ENCODE measurements at places on chromosomes 12 and 14. TPM values are rescaled to one million over a fixed set of nuclear protein-coding genes. Genes with fewer than 3 reads are reported as not detected.
A peak's percentile ranks its signal among the peaks of the same experiment; 100 is the strongest.

The TEX22 gene
- 0.52 TPM for total RNA-seq

The TMEM116 gene
- 29.3 TPM for total RNA-seq

The RD3L gene
- not detected for total RNA-seq

The C14orf39 gene
- 0.37 TPM for total RNA-seq

DNA sequence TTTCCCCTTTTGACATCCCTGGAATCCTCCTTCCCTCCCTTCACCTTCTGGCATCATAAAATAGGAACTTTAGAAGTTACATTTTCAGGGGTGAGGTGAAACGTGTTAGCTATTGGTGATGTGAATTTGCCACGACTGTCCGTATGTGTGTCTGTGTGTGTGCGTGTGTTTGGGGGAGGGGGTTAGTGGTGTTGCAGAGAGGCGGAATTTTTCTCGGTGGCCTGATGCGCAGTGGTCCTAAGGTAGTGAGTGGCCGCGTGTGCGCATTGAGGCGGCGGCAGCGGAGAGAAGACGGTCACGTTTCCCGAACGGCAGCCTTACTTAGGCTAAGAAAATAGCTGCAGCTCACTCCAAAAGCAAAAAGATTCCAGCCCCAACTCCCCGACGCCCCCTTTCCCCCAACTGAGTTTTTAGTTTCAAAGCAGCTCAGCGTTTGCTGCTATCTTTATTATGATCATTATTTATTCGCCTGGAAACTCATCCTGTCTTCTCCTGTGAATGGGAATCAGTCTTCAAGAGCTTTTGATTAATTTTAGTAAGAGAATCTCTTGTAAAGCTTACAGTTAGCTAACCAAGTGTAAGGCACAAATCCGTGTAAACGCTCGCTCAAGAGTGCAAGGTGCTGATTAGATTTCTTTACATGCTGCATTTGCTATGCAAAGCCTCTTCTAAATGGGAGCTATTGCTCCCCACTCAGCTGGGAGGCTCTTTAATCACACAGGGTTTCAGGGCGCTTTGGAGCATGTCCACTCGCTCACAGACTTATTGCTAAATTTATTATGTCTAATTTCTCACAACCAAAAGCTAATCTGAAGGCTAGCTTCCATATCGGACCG lies 4.7 kb downstream of the FLRT2 start:
- peak; percentile 25 for DNase-seq

DNA sequence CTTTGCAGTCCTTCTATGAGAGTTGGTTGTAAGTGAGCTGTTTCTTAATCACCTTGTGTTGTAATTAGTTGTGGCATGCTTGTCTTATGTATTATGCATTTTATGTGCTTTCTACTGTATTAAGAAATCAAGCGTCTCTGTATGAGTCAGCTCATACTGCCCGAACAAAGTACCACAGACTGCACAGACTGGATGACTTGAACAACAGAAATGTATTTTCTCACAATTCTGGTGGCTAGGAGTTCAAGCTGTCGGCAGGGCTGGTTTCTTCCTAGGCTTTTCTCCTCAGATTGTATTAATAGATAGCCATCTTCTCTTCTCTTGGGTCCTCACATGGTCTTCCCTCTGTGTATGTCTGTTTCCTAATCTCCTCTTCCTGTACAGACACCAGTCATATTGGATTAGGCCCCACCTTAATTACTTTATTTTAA lies 77.7 kb downstream of the FLRT2 start:
- peak; percentile 39 for DNase-seq

DNA sequence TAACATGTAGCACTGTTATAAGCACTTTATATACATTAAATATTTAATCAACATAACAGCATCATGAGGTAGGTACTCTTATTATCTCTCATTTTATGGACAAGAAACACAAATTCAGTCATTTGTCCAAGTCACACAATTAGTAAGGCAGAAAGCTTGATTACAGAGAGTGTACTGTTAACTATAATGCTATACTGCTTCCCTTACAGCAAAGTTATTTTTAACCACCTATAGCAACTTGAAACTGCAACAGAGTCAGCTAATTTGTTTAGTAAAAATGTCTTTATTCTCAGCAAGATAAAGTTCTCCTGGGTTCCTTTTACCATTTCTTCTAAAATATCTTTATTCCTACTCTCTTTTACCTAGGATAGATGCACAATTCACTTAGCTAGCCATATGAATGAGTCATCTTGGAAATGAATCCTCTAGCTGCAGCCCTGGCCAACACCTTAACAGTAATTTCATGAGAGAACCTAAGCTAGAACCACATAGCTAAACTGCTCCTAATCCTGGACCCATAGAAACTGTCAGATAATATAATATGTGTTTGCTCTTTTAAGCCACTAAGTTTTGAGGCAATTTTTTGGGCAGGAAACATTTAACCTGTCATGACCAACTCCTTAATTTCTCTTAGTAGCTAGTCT lies 90.2 kb upstream of the HECTD1 start:
- DNase-seq, result no peak

GRCh38 chr12:104630230-104630670 lies 173.5 kb downstream of the CHST11 start:
- DNase-seq, result no peak

DNA sequence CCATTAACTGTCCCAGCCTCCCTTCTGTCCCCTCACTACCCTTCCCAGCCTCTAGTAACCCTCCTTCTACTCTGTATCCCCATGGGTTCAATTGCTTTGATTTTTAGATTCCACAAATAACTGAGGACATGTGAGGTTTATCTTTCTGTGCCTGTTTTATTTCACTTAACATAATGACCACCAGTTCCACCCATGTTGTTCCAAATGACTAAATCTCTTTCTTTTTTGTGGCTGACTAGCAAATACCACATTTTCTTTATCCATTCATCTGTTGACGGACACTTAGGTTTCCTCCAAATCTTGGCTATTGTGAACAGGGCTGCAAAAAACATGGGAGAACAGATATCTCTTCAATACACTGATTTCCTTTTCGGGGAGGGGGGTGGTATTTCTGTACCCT lies 65.7 kb downstream of the PRKD1 start:
- no peak for DNase-seq

- DNase-seq, result no peak
Measured at GRCh38 chr14:102293781-102294180, 11.2 kb downstream of the MOK start.

DNA sequence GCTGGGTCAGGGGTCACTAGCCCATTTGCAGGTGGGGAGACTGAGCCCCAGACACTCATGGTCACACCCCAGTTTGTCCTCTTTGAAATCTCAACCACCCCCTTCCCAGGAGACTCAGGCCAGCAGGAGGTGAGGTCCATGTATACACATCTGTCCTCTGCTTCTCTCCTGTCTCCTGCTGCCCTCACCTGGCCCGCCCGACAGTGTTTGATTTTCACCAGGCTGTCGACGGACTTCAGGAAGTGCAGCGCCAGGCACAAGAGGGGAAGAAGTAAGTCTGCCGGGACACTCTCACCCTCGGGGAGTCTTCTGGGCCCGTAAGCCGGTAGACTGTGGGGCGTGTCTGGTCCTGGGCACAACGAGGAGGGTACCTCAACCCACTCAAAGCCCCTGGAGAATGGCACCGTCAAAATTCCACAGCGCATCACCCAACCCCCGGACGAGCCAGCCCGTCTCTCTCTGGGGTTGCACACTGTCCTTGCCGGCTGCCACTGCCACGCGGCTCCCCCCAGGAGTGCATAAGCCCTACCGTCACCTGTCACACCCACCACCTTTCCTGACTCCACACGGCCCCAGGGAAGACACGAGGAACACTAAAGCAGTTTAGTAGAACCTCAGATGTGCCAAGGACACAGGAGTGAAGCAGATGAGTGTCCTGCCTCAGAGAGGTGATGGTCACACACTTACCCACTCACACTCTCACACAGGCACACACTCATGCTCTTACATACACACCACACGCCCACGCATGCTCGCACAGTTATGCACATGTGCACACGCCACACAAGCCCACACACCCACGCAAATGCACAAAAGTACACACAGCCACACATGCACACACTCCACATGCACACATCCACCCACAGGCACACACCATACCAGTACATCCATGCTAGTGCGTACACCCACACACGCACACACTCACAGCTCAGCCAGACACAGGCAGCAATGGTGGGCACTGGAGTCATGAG lies 13.1 kb upstream of the SIVA1 start:
- DNase-seq, result no peak

- peak; percentile 48 for DNase-seq
Measured at GRCh38 chr12:20946732-20947131, 136.2 kb downstream of the SLCO1B3 start.

DNA sequence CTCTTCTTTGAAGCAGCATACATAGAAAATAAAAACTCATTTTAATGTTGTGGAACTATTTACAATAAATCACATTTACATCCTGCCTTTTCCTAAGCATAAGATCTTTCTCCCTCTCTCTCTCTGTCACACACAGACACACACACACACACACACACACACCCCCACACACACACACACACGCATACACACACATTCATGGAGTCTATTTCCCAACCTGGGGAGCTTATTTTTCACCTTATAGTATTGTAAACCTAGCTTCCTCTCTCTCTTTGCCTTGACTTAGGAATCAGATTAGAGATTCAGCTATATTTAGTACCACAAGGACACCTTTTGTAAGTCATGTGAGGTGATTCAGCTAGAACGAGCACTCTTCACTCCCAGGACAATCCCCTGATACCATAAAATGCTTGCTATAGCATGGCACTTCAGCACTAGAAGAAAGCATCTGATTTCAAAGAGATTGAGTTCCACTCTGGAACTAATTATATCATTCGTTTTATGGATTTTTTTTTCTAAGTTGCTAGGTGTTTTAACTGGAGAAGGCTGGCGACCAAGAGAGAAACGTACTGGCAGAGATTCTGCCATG lies 23.6 kb downstream of the TMEM30B start:
- peak; percentile 27 for DNase-seq
